ENCODE measurements at places on chromosomes 7 and 10. TPM values are rescaled to one million over a fixed set of nuclear protein-coding genes. Genes with fewer than 3 reads are reported as not detected.
A peak's percentile ranks its signal among the peaks of the same experiment; 100 is the strongest.

Gene CNTNAP2
- 0.30 TPM for total RNA-seq

GRCh38 chr7:98470485-98471240 is 69.8 kb upstream of the BAIAP2L1 start:
- no peak overlapping the region for H3K27ac ChIP-seq
- peak; percentile 73 for DNase-seq
- H3K4me1 ChIP-seq: peaks cover 10% of the 10 kb centered on the region
- no peaks in the 10 kb centered on the region for H3K27me3 ChIP-seq
- peak overlapping the region; percentile 35 for H3K4me3 ChIP-seq

DNA sequence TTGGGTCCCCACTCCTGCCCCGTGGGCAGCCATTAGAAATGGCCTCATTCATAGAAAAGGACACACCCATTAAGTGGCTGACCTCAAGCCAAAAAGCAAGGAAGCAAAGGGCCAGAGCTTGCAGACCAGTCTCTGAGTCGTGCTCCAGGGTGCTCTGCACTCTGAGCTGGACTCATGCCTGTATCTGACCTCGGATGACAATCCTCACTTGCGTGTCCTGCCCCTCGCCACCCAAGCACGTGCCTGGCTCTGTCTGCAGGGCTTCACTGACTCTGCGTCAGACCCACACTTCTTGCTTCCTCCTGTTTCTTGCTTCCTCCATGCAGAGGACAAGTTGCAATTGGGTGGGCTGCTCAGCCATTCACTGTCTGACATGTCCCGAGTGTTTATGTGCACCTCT is 138.8 kb downstream of the OAT start:
- no peaks in the 10 kb centered on the region for H3K4me1 ChIP-seq
- H3K4me3 ChIP-seq: no peak overlapping the region
- no peaks in the 10 kb centered on the region for H3K27me3 ChIP-seq
- H3K36me3 ChIP-seq: no peaks in the 10 kb centered on the region
- H3K27ac ChIP-seq: no peak overlapping the region
- no peak for DNase-seq

DNA sequence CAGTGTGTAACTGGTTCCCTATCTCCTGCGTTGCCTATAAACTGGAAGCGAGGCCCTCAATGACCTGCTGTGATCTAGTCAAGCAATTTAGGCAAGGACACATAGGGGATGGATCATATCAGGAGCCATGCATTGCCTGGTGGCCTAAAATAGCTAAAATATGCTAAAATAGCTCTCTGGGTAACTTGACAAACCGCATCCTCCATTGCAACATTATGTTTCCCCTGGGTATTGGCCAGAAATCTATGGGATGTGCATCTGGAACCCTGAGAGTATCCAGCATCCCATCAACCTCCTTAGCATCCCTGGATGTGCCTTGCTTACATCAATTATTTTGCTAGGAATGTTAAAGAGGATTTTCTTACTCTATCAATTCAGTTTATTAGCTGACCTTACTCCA is 91.7 kb upstream of the ADCY1 start:
- no peaks in the 10 kb centered on the region for H3K27me3 ChIP-seq
- H3K36me3 ChIP-seq: no peaks in the 10 kb centered on the region
- no peak for DNase-seq
- H3K4me3 ChIP-seq: no peak overlapping the region

GRCh38 chr10:30784897-30785605 is 155.5 kb upstream of the LYZL2 start:
- peak overlapping the region; percentile 89 for H3K27ac ChIP-seq
- H3K4me3 ChIP-seq: peak overlapping the region; percentile 58
- H3K4me1 ChIP-seq: peaks cover 8% of the 10 kb centered on the region
- no peaks in the 10 kb centered on the region for H3K36me3 ChIP-seq

GRCh38 chr10:128465697-128466096 is 339.5 kb upstream of the MKI67 start:
- no peaks in the 10 kb centered on the region for H3K36me3 ChIP-seq
- H3K27ac ChIP-seq: no peak overlapping the region
- H3K4me3 ChIP-seq: no peak overlapping the region
- no peaks in the 10 kb centered on the region for H3K4me1 ChIP-seq

- peaks cover 43% of the 10 kb centered on the region for H3K4me1 ChIP-seq
- no peak for DNase-seq
- H3K36me3 ChIP-seq: no peaks in the 10 kb centered on the region
Measured at GRCh38 chr7:2806571-2806970, 37.5 kb downstream of the GNA12 start.

- peak overlapping the region; percentile 35 for H3K27ac ChIP-seq
- DNase-seq: peak; percentile 43
- no peaks in the 10 kb centered on the region for H3K27me3 ChIP-seq
- no peaks in the 10 kb centered on the region for H3K36me3 ChIP-seq
- H3K4me3 ChIP-seq: no peak overlapping the region
Measured at GRCh38 chr7:37315772-37316715, 132.6 kb downstream of the ELMO1 start.

GRCh38 chr10:29783201-29783947 is 148.6 kb upstream of the SVIL start:
- H3K27ac ChIP-seq: no peak overlapping the region
- H3K4me3 ChIP-seq: no peak overlapping the region
- no peaks in the 10 kb centered on the region for H3K27me3 ChIP-seq
- peaks cover 11% of the 10 kb centered on the region for H3K4me1 ChIP-seq

- H3K27ac ChIP-seq: no peak overlapping the region
- H3K27me3 ChIP-seq: no peaks in the 10 kb centered on the region
- no peaks in the 10 kb centered on the region for H3K36me3 ChIP-seq
- H3K4me1 ChIP-seq: no peaks in the 10 kb centered on the region
Measured at GRCh38 chr10:90462749-90463470, 394.9 kb downstream of the HTR7 start.

Gene MLXIPL
- total RNA-seq: 20.5 TPM

DNA sequence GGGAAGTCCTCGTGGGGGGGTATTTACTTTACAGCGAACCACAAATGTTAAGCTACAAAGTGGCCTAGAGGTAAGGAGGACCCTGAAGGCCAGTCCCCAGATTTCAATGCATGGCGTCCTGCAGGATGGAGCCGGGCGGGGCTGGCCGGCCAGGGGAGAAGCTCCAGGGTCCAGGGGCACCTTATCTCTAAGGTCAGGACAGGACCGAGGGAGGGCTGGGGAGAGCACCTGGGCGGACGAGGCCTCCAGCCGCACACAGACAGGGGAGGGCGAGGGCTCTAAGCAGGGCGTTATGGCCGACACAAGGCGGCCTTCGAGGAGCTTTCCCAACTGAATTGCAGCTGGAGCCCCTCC is 96.4 kb upstream of the DIP2C start:
- H3K27ac ChIP-seq: no peak overlapping the region
- peak; percentile 73 for DNase-seq
- peaks cover 22% of the 10 kb centered on the region for H3K4me1 ChIP-seq
- no peak overlapping the region for H3K4me3 ChIP-seq
- H3K27me3 ChIP-seq: peaks cover 10% of the 10 kb centered on the region
- H3K36me3 ChIP-seq: no peaks in the 10 kb centered on the region

Gene ATRNL1
- total RNA-seq: 0.31 TPM

Gene ARL4A
- 36.2 TPM for total RNA-seq

- peaks cover 3% of the 10 kb centered on the region for H3K36me3 ChIP-seq
- peak overlapping the region; percentile 14 for H3K27ac ChIP-seq
- no peak overlapping the region for H3K4me3 ChIP-seq
- no peaks in the 10 kb centered on the region for H3K27me3 ChIP-seq
Measured at GRCh38 chr10:95388539-95388938, 97.7 kb upstream of the PDLIM1 start.

GRCh38 chr10:72318418-72319262 is 36.1 kb downstream of the DNAJB12 start:
- peaks cover 78% of the 10 kb centered on the region for H3K4me1 ChIP-seq
- no peak overlapping the region for H3K4me3 ChIP-seq
- no peak for DNase-seq

GRCh38 chr10:97729014-97729413 is 7.9 kb upstream of the ZFYVE27 start:
- no peaks in the 10 kb centered on the region for H3K27me3 ChIP-seq
- H3K4me1 ChIP-seq: peaks cover 6% of the 10 kb centered on the region
- no peak overlapping the region for H3K4me3 ChIP-seq
- no peak overlapping the region for H3K27ac ChIP-seq

Gene CALML5
- total RNA-seq: not detected

Gene ABCC2
- 0.46 TPM for total RNA-seq

DNA sequence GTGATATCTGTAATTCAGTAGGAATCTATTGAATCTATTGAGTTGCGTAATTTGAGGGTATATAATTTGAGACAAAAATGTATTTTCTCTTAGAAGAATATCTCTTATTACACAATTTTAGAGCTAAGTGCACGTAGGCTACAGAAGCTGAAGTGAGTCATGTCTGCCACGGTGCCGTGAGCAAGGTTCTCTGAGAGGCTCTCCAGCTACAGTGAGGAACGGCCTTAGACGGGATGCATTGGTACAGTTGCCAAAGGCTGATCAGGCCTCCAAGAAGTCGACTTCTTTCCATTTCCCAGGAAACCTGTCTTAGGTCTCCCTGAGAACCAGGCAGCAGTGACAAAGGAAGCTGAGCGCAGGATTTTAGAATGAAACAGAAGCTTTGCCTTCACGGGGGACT is 28.6 kb downstream of the TCERG1L start:
- no peak for DNase-seq
- no peaks in the 10 kb centered on the region for H3K4me1 ChIP-seq
- H3K27me3 ChIP-seq: no peaks in the 10 kb centered on the region

All from upper lobe of left lung (tissue), 6 donors.